ENCODE measurements at places on chromosomes 4 and X. TPM values are rescaled to one million over a fixed set of nuclear protein-coding genes. Genes with fewer than 3 reads are reported as not detected.

LAMP2 gene
- total RNA-seq: 125 TPM

EVC gene
- total RNA-seq: 74.5 TPM

TEX13B gene
- not detected for total RNA-seq

HTATSF1 gene
- 95.3 TPM for total RNA-seq

NAT8L gene
- 8.2 TPM for total RNA-seq

SPANXA2 gene
- not detected for total RNA-seq

PAGE1 gene
- not detected for total RNA-seq

ZNF732 gene
- total RNA-seq: 0.08 TPM

MID2 gene
- 5.4 TPM for total RNA-seq

FRMPD4 gene
- 0.56 TPM for total RNA-seq

SSX2 gene
- not detected for total RNA-seq

LEF1 gene
- total RNA-seq: 3.0 TPM

JCHAIN gene
- total RNA-seq: 4.0 TPM

MAGED4 gene
- total RNA-seq: 1.8 TPM

GPC3 gene
- not detected for total RNA-seq

F8A1 gene
- total RNA-seq: 3.7 TPM

SPARCL1 gene
- total RNA-seq: 0.80 TPM

BEX5 gene
- not detected for total RNA-seq

FNIP2 gene
- total RNA-seq: 42.9 TPM

FTSJ1 gene
- total RNA-seq: 90.0 TPM

GPRIN3 gene
- total RNA-seq: 0.10 TPM

SLAIN2 gene
- 62.9 TPM for total RNA-seq

NSG1 gene
- total RNA-seq: 0.27 TPM

CXCL3 gene
- total RNA-seq: 1.8 TPM

SPANXA1 gene
- total RNA-seq: not detected

TMEM271 gene
- total RNA-seq: not detected

PAGE2B gene
- not detected for total RNA-seq

CT45A3 gene
- not detected for total RNA-seq

RTL5 gene
- 1.1 TPM for total RNA-seq

SSX2B gene
- not detected for total RNA-seq

UBQLN2 gene
- 17.2 TPM for total RNA-seq

RIPPLY1 gene
- total RNA-seq: not detected

PLAC8 gene
- 17.5 TPM for total RNA-seq

CT45A5 gene
- not detected for total RNA-seq

ZMYM3 gene
- 21.4 TPM for total RNA-seq

FAM9C gene
- total RNA-seq: 6.3 TPM

BCAP31 gene
- total RNA-seq: 150 TPM

NFKB1 gene
- 25.5 TPM for total RNA-seq

BRCC3 gene
- total RNA-seq: 8.0 TPM

PDLIM3 gene
- total RNA-seq: 2,950 TPM

PACRGL gene
- 26.0 TPM for total RNA-seq

PLP1 gene
- not detected for total RNA-seq

KLHL13 gene
- total RNA-seq: 0.11 TPM
